ENCODE measurements at places on chromosomes 2 and 18.

- H3K4me3 ChIP-seq, result no peak overlapping the region
- H3K36me3 ChIP-seq, result peaks cover 4% of the 10 kb centered on the region
- peaks cover 24% of the 10 kb centered on the region for H3K4me1 ChIP-seq
- no peaks in the 10 kb centered on the region for H3K27me3 ChIP-seq
- no peak overlapping the region for H3K27ac ChIP-seq
Measured at GRCh38 chr2:10373931-10374330, 71.2 kb downstream of the HPCAL1 start.

GRCh38 chr2:219452361-219453317 is 18.0 kb downstream of the SPEG start:
- H3K4me3 ChIP-seq, result no peak overlapping the region
- H3K27me3 ChIP-seq, result peaks cover 20% of the 10 kb centered on the region
- no peaks in the 10 kb centered on the region for H3K4me1 ChIP-seq
- H3K36me3 ChIP-seq, result no peaks in the 10 kb centered on the region

GRCh38 chr2:54429811-54430551 is 26.1 kb upstream of the SPTBN1 start:
- H3K4me3 ChIP-seq, result no peak overlapping the region
- no peak for DNase-seq
- H3K36me3 ChIP-seq, result no peaks in the 10 kb centered on the region
- peaks cover 6% of the 10 kb centered on the region for H3K4me1 ChIP-seq

DNA sequence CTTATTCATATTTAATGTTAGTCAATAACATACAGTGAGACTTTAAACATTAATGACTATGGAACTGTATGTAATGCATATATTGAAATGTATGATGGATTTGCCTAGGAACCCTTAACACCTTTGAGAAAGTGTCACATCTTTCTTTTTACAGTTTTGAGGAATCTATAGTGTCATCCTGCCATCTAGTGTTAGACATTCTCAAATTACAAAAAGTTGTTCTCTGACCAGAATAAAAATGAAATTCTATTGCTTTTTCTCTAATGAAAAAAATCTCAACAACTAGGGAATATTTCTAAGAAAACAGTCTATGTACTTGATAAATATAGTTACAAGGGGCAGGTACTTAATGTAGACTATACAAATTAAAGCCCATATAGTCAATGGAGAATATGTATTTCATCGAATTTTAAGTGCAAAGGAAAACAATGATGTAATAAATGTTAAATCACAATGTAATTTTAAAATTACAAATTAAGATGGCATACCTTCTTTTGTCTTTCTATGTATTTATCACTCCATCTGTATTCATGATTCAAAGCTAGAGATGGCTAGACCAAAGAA is 5.1 kb upstream of the CALCRL start:
- no peak overlapping the region for H3K27ac ChIP-seq
- no peaks in the 10 kb centered on the region for H3K36me3 ChIP-seq

DNA sequence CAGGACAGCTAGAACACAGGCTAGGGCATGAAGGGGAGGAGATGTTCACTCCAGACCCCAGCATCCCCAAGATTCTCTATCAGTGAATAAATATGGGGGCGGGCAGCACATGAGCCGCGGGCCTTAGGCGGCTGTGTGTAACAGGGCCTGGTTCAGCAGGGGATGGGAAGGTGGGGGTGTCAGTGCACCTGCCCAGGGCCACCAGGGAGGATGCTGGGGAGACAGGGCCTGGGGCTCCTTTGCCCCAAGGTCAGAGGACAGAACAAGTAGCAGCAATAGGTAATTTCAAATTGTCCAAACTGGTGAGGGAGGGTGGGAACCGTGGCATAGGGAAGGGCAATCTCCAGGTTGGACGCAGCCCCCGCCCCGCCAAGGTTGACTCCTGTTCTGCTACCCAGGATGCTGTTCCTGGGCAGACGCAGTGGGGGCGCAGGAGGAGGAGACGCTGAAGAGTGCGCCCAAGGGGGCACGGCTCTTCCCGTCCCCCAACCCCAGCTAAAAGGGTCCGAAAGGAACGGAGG is 16.2 kb downstream of the CYP26B1 start:
- H3K4me1 ChIP-seq, result no peaks in the 10 kb centered on the region
- H3K36me3 ChIP-seq, result no peaks in the 10 kb centered on the region
- H3K27ac ChIP-seq, result no peak overlapping the region
